ENCODE measurements at places on chromosomes 3 and 15.

- DNase-seq = no peak
Observed at GRCh38 chr3:14131134-14131533, 6.3 kb downstream of the TMEM43 start.

- DNase-seq = peak; percentile 73
Observed at GRCh38 chr3:40043444-40043755, 234.0 kb downstream of the MYRIP start.

DNA sequence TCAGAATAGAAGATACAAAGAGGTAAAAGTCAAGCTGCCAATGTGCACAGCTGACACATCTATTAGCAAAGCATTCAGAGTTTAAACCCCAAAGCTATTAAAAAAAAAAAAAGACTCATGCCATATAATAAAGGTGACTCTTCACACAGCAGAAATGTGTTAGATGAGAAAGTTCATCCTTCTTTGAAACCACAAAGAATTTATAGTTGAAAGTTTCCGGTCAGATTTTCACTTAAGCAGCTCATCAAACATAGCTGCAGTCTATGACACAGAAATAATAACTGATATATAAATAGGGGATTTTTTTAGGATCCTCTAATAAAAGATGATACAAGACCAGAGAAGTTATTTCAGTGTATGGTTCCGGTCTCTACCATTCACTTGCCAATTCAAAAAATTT lies 76.6 kb downstream of the WWTR1 start:
- DNase-seq = peak; percentile 68

DNA sequence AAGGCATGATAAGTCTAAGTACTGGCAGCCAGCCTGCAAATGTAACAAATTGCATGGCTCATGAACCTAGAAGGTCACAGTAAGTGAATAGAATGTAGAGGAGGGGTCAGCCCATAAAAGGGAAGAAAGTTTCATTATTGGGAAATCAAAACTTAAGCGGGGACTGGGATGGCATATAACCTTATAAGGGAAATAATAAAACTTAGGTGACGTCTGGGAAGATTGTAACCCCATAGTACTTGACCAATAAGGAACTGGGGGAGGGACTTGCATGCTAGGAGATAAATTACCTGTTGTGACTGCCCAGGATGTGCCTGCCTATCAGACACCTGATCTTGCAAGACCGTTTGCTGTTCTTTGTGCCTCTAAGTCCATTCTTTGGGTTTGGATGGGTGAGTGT lies 28.1 kb upstream of the MCTP2 start:
- DNase-seq = no peak

GRCh38 chr3:41652931-41653330 lies 309.0 kb downstream of the ULK4 start:
- peak; percentile 27 for DNase-seq

- no peak for DNase-seq
Observed at GRCh38 chr3:85313380-85313779, 354.6 kb downstream of the CADM2 start.

GRCh38 chr3:52782412-52783210 lies 5.2 kb downstream of the ITIH1 start:
- DNase-seq = no peak

GRCh38 chr3:136620436-136620835 lies 131.7 kb downstream of the STAG1 start:
- no peak for DNase-seq

- peak; percentile 16 for DNase-seq
Observed at GRCh38 chr15:87118435-87118834, 1038.8 kb downstream of the AGBL1 start.

GRCh38 chr3:29319262-29319661 lies 38.4 kb downstream of the RBMS3 start:
- DNase-seq = no peak

GRCh38 chr3:113947372-113948014 lies at the start of gene ZDHHC23:
Gene ZDHHC23, plus strand, starts transcription at chr3:113948013. Its CDS starts 790 bp downstream, at chr3:113948803.
- DNase-seq = peak; percentile 38

- DNase-seq = no peak
Observed at GRCh38 chr3:60160822-60161748, 1090.2 kb downstream of the FHIT start.

- peak; percentile 81 for DNase-seq
Observed at GRCh38 chr3:16240229-16241023, 24.3 kb downstream of the DPH3 start.

DNA sequence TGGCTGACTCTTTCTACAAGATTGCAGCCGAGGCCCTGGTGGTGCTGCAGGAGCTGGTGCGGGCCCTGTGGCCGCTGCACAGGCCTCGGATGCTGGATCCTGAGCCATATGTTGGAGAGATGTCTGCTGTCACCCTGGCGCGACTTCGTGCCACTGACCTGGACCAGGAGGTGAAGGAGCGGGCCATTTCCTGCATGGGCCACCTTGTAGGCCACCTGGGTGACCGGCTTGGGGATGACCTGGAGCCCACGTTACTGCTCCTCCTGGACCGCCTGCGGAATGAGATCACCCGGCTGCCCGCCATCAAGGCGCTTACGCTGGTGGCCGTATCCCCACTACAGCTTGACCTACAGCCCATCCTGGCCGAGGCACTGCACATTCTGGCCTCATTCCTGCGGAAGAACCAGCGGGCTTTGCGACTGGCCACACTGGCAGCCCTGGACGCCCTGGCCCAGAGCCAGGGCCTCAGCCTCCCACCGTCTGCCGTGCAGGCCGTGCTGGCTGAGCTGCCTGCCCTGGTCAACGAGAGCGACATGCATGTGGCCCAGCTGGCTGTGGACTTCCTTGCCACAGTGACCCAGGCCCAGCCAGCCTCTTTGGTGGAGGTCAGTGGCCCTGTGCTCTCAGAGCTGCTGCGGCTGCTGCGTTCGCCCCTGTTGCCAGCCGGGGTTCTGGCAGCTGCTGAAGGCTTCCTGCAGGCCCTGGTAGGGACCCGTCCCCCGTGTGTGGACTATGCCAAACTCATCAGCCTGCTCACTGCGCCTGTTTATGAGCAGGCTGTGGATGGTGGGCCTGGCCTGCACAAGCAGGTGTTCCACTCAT lies 20.3 kb downstream of the CAND2 start:
- no peak for DNase-seq

DNA sequence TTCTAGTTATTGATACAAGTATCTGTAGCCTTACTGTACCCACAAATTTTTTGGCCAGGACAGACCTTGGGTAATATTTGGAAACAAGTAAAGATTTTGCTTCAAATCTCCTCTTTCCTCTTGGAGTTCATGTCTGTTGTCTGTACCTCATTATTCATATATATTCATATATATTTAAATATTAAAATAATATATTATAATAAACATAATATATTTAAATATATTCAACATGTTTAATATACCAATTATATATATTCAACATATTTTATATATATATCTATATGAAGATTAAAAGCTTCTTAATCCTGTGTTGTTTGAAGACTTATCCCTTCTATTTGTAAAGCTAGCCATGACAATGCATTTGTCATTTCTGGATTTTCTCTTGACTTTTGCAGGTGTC lies 38.1 kb downstream of the ZIC1 start:
- no peak for DNase-seq

- DNase-seq = no peak
Observed at GRCh38 chr3:159366476-159366875, 564.6 kb downstream of the MFSD1 start.

DNA sequence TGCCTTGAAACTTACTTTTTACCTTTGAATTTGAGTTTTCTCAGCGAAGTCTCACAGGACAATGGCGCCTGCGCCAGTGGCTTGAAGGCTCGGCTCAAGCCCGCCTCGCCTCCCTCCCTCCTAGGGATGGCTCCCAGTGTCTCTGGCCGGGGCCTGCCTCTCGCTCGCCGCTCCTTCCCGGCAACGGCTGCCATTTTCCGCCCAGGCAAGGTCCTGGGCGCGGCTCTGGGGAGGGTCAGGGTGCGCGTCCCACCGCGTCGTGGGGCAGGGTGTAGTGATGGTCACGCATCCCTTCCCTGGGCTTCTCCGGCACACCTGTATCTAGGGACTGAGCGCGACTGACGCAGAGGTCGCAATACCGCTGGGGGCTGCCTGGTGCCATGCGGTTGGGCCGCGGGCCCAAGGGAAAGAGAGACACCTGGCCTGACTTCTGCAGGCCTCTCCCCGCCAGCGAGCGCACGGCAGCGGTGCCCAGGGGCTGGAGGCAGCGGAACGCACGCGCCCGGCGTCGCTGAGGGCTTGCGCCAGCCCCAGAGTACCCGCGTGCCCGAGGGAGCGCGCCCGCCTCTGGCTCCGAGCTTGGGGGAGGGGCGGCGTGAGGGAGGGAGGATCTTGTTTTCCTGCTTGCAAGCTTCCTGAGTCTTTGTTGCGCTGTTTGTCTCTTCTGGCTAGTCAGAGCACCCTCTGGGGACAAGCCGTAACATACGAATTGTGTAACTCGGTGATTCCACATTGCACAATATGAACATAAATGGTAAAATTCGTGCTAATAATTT lies 20.7 kb upstream of the FEM1B start:
- peak; percentile 79 for DNase-seq

- DNase-seq = no peak
Observed at GRCh38 chr3:113277414-113277813, 66.1 kb downstream of the BOC start.

GRCh38 chr3:149736175-149736952 lies 15.9 kb downstream of the COMMD2 start:
- DNase-seq = peak; percentile 64

- DNase-seq = no peak
Observed at GRCh38 chr3:147311716-147312115, 94.6 kb downstream of the ZIC4 start.

DNA sequence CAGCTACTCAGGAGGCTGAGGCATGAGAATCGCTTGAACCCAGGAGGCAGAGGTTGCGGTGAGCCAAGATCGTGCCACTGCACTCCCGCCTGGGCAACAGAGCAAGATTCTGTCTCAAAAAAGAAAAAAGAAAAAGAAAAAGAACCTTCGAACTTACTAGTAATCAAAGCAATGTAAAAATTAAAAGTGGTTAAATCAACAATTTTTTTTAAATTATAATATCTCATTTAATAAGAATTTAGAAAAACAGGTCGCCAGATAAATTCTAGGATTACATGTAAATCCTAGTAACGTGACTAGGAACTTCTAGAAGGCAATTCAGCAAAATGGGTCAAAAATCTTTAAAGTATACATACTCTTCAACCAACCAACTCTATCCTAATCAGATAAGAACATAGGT lies 37.2 kb downstream of the GSK3B start:
- DNase-seq = no peak

- no peak for DNase-seq
Observed at GRCh38 chr15:25640381-25640780, 201.6 kb upstream of the UBE3A start.
